ENCODE measurements at places on chromosomes 6 and 20.

DNA sequence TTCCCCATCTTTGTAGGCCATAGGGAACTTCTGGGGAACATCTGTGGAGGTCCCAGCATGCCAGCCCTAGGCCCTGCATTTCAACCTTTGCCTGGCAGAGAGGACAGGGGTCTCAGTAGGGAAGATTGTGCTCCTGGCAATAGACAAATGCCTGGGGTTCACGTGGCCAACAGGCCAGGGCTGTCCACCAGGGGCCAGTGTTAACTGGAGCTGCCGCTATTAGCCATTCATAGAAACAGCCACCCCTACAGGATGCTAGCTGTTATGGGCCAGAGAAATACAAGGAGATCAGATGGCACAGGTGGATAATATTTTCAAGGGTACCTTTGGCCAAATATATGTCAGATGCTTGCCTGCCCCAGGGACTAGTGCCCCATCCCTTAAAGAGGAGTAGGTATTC, 932.9 kb downstream of the QKI start:
- no peak for DNase-seq

DNA sequence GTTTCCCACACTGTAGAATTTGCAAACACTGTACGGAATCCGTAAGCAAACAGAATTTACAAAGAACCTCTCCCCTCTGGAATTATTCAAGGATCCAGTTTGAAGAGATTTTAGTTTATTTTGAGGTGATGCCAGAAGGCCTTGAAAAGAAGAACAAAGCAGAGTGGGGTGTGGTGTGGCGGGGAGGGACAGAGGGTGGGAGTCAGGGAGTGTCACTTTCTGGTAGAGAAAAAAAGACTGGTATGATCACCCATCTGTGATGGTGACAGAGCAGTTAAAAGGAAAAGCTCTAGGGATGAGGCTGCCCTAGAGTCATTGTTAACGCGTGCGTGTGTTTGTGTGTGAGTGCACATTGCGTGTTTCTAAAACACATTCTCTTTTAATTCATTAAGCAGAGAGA, 97.0 kb upstream of the F13A1 start:
- DNase-seq, result no peak

DNA sequence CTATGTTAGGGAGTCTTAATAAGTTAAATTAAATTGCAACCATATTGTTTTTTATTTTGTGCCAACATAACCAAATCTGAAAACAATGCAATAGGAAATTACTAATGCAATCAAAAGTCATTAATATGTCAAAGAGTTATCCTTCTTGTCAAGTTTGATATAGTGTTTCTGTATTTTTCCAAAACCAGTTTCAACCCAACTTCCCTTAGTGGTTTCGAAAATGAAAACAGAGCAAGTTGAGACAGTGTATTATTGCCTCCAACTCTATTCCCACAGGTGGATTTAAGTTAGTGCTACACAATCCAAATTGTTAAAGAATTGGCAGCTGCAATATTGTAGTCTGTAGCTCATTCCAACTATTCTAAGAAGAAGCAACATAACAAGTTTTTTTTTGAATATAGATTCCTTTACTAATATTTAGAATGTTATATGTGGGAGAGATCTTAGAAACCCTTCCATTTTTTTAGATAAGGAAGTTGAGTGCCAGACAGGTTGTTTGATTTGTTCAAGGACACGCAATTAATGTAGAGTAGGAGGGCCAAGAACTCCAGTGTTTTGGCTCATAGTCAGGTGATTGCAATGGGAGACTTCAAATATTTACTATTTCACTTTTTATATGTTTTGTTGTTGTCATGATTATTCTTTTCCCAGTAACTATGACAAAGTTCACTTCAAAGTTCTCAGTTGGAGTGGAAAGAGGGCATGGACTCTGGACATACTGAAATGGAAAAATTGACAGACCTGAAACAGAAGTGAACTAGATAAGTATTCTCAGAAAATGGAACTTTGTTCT, 282.4 kb upstream of the HSF2 start:
- no peak for DNase-seq

- DNase-seq, result no peak
Observed at GRCh38 chr6:8229915-8230756, 127.8 kb upstream of the EEF1E1 start.

DNA sequence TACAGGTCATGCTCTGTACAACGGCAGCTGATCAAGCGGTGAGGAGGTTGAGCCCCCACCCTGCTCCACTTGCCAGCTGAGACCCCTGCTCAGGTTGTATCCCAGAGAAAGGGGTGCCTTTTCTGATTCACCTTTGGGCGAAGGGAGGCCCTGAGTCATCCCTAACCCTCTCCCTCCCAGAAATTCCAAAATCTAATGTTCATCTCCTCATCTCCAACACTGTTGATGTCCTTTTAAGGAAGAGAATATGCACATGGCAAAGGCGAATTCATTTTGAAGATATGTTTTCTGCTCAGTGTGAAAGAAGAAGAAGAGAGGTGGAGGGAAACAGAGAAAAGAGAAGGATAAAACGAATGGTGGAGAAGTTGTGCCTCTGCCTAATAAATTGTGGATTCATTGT, 120.5 kb downstream of the SCML4 start:
- DNase-seq, result no peak

DNA sequence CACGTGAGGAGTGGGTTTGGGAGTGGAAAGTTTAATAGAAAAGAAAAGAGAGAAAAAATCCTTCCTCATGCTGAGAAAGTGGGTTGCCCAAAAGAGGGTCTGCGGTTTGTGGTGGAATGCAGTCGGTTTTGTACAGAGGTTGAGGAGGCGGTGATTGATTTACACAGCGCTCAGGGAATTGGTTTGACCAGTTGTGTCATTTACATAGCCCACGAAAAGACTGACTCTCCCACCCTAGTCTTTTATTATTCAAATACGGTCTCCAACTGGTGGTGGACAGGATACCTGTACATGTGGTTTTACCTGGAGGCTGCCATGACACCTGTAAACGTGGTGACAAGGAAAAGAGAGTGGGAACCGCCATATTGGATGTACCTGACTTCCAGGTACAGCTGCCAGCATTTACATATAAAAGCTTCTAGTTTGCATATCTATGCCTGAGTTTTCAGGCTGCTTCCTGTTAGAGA, 42.1 kb downstream of the HLA-DPB1 start:
- no peak for DNase-seq

- DNase-seq, result no peak
Observed at GRCh38 chr6:33189625-33190448, 2.4 kb downstream of the COL11A2 start.

GRCh38 chr6:157717340-157717748, 105.7 kb upstream of the SNX9 start:
- no peak for DNase-seq

DNA sequence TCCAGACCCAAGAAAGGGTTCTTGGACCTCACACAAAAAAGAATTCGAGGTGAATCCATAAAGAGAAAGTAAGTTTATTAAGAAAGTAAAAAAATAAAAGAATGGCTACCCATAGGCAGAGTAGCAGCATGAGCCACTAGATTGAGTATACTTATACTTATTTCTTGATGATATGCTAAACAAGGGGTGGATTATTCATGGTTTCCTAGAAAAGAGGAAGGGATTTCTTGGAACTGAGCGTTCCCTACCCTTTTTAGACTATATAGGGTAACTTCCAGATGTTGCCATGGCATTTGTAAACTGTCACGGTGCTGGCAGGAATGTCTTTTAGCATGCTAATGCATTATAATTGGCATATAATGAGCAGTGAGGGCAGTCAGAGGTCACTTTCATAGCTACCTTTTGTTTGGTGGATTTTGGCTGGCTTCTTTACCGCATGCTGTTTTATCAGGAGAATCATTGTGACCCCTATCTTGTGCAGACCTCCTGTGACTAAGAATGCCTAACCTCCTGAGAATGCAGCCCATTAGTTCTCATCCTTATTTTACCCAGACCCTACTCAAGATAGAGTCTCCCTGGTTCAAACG, 44.3 kb downstream of the TENT5A start:
- no peak for DNase-seq

GRCh38 chr6:75499640-75500039, 6.0 kb upstream of the FILIP1 start:
- no peak for DNase-seq

- DNase-seq, result no peak
Observed at GRCh38 chr6:144624716-144625115, 339.6 kb downstream of the UTRN start.

DNA sequence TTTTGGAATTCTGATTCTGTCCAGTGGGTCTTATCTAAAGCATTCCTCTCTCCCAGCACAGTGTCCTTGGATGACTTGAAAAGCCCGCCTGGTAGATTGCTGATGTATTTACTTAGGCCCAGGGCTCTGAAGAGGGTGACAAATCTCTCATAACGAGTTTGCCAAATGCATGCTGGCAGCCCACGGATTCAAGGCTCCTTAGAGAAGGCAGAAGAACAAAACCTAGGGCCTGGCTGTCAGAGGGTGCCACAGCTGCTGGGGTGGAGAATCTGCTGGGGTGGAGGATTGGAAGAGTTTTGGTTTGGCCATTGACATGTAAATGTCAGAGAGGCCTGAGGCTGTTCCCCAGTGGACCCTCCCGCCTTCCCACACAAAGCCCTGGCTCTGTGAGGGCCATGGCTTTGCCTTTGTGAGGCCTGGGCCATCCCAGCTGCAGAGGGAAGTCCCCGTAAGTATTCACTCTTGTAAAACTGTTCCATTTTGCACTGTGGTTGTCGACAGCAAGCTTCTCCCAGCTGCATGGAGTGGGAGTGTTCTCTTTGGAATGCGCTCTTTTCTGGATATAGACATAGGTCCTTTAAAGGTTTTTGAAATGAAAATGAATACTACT, 50.3 kb downstream of the ANKRD6 start:
- DNase-seq, result no peak

DNA sequence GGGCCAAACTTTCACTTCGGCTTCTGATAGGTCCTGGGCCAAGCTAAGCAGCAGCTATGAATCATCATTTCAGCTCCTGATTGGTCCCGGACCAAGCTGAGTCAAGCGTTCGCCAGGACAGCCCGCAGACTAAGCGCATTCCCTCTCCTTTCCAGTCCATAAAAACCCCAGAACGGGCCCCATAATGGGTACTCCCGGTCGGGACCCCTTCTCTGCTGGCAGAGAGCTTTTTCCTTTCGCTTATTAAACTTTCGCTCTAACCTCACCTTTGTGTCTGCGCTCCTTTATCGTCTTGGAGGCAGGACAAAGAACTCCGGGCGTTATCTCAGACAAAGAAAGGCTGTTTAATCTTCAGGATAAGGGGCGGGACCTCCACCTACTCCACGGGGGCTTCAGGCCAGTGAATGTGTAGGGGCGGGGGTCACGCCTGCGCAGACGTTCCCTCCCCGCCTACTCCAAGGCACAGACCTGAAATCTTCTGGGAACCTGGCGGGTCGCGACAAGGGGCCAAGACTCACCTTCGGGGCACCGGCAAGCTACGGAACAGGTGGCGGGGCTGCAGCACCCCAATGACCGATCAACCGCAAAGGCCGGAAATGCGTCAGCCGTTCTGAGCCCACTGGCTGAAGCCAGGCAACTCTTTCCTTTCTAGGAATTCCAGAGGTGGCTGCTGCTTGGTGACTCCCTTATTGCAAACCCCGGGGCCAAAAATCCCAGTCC, at the start of gene ZSCAN31:
Gene ZSCAN31, minus strand, starts transcription at position 585 of the 720 bp plus-strand sequence. CDS start 6,465 bp downstream, outside the sequence.
- DNase-seq, result peak; percentile 96

DNA sequence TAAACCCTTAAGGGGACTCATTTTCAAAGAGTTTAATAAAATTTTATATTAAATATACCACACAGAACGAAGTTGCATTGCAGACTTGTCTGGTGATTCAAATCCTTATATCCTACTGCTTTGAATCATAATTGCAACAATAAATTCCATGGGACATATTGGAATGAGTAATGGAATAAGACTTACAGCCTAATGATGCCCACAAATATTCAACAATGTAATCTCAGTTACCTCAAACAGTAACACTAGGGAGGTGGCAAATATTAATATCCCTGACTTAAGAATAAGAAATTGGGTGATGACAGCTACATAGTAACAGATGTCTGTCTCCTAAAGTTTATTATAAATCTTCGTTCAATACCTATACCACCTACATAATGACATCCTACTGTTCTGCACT, 52.6 kb downstream of the BMP5 start:
- no peak for DNase-seq

- no peak for DNase-seq
Observed at GRCh38 chr6:93790981-93791380, 371.6 kb upstream of the EPHA7 start.

DNA sequence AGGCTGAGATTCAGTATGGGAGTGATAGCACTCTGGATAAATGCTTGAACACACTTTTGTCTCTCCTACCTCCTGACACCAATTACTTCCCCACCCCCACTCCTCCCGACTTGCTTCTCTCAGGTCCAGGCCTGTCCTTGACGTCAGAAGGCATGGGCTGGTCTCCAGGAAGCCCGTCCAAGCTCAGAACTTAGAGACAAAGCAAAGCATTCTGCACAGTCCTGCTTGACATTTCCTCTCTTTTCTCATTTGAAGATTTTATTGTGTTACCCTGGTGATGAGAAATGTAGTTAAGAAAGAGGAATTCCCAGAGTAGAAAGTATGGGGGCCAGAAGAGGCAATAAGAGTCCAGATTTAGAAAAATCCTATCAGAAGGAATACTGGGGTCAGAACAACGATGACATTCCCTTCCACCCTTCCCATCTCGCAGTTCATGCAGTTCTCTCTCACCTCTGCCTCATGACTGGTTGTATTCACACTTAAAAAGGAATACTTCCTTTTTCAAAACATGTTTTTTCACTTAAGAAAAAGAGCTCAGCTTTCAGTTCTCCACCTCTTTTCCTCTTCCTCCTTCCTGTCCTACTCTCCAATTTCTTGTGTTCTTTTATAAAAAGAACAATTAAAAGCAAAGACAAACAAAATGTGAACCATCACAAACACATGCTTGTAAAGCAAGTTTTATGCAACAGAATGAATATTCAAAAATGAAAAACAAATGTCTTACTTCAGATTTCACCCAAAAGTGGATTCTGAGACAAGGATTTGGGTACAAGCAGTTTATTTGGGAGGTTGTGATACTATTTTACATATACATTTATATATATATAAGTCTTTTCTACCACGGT, 18.5 kb upstream of the FAM184A start:
- DNase-seq, result no peak

GRCh38 chr6:470901-471448, 79.4 kb downstream of the IRF4 start:
- DNase-seq, result no peak

DNA sequence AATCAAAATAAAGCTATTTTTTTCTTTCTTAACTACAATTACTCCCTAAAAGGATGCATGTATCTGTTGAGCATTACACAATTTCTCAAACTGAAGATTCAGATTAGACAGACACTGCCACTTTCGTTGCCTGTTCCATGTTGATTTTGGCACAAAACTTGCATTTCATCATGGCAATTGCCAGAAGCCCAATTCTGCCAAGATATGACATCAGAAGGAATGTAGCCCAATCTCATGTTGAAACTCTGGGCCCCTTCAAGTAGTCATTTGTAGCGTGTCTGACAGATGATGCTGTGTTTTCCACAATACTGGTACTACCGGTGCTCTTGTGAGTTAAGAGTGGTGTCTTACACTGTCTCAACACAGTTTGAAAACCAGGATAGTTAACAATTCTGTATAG, 705.4 kb downstream of the PTPRT start:
- DNase-seq, result no peak

GRCh38 chr6:88760091-88760490, 203.3 kb downstream of the RNGTT start:
- DNase-seq, result no peak

- DNase-seq, result peak; percentile 13
Observed at GRCh38 chr6:167647306-167647705, 179.4 kb upstream of the AFDN start.

- DNase-seq, result no peak
Observed at GRCh38 chr6:169864148-169865020, 113.0 kb downstream of the ERMARD start.
